ENCODE measurements at places on chromosomes 6 and 20. TPM values are rescaled to one million over a fixed set of nuclear protein-coding genes. Genes with fewer than 3 reads are reported as not detected.
A peak's percentile ranks its signal among the peaks of the same experiment; 100 is the strongest.

DNA sequence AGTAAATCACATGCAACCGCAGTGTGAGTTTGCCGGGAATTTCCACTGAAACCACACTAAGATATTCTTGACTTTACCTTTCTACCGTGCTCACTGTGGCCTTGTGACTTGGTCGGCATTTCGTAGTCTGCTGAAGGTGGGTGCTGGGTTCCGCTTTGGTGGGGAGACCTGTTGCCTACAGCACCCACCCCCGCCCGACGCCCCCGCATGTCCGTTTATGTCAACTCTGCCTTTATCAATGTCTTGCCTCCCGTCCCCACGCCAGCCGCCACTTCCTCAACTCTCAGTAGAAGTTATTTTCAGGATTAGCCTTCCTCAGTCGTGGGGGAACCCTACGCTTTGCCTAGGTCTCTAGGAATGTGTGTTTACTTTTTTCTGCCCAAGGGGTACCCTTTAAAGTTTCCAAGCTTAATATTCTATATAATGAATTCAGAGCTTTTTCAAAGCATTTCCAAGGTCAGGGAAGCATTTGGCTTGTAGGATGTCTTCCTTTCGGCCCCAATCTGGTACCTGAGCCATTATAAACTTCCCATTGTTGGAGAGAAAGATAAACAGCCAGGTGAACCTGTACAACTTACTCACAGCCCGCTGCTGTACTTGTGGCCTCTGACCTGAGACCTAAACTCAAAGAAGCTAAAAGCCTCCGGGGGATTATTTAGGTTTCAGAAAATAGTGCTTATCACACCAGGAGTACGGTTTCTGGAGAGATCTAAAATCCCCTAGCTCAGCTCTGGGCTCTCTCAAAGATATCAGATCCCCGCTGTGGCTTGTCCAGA, 54.2 kb downstream of the TBC1D7 start:
- peak overlapping the region; percentile 90 for H3K27ac ChIP-seq
- H3K4me1 ChIP-seq: peaks cover 26% of the 10 kb centered on the region
- H3K4me3 ChIP-seq: peak overlapping the region; percentile 82
- no peaks in the 10 kb centered on the region for H3K27me3 ChIP-seq
- peaks cover 3% of the 10 kb centered on the region for H3K36me3 ChIP-seq

- H3K4me3 ChIP-seq: no peak overlapping the region
- H3K27ac ChIP-seq: no peak overlapping the region
- no peaks in the 10 kb centered on the region for H3K36me3 ChIP-seq
Measured at GRCh38 chr6:146593986-146594385, 4.8 kb upstream of the ADGB start.

DNA sequence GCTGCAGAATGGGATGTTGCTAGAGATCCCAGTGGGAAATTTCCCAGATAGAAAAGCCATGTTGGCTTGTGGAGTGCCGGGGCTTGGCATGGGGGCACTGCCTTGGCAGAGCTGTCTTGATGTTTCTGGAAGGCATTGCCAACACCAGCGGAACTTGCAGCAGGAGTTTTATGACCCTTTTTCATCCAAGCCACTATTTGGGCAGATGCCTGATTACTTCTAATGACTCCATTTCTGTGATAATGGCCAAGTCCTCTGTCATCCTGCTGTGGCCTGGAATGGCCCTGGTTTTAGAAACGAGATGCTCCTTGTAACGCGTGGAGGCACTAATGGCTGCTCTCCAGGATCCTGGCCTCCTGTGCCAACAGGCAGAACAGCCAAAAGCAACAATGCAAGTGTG, 229.0 kb downstream of the ZNF217 start:
- no peak overlapping the region for H3K27ac ChIP-seq
- H3K4me3 ChIP-seq: no peak overlapping the region
- no peaks in the 10 kb centered on the region for H3K36me3 ChIP-seq
- H3K27me3 ChIP-seq: no peaks in the 10 kb centered on the region
- DNase-seq: no peak

IFNGR1 gene
- 89.0 TPM for total RNA-seq

All from GM12878 (cell line).